ENCODE measurements at places on chromosomes 6 and 20.

DNA sequence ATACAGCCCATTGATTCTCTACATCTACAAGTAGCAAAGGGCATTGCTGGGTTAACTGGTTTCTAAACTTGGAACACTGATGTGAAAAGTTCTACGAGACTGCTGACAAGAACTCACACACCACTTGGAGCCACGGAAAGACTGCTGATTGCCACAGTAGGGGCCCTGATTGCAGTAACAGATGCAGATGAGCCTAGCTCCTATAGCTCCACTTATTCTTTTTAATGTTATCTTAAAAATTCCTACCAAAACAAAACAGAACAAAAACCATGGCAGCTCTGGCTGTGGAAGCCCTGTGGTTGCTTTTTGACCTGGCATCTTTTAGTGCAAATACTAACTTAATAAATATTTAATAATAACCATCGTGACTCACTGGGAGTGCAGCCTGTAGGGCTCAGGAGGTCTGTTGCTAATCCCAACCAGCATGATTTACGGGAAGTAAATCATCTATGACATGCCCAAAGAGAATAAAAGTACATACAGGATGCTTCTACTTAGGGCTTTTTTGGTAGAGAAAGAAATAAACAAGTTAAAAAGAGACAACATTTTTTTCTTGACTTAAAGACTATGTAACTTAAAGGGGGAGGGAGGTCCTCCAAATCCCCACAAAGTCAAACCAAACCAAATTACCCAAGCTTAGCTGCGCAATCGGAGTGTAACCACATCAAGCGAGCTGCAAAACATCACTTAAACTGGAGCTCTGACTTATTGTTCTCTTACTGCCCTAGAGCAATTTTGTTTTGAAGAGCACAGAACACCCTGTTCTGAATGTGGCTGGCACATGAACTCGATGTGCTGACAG, 87.2 kb downstream of the FKBP5 start:
- no peak for DNase-seq

DNA sequence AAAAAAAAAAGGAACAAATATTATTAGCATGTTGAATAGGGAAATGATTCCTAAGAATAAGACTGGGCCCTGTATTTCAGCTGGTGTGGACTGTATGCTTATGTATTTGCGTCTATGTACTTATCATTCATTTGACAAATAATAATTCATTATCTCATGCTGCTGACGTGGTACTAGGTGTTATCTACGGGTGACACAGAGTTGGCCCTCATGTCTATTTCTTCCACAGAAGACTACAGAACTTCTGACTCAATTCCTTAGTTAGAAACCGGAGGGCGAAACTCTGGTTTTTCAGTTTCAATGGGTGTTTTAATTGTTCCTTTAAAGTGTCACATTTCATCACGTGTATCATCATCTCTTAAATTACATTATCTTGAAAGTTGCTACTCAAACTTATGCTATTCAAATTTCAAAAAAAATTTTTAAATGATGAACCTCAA, 305.9 kb downstream of the CLIC5 start:
- DNase-seq, result no peak

DNA sequence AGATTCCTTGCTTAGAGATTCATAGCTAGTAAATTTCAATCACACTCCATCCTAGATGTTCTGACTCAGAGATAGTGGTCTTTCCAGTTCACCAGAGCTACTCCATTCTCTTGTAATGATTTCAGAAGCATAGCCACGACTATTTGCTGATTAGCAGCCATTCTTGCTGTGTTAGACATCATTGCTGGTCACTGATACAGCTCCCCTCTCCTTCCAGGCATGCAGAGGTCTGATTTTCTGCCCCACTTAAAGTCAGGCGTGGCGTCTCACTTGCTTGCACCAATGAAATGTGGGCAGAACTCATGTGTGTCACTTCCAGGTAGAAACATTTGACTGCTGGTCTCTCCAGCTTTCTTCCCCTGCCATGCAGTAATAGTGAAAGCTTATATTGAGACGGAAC, 168.9 kb upstream of the JARID2 start:
- DNase-seq, result no peak

DNA sequence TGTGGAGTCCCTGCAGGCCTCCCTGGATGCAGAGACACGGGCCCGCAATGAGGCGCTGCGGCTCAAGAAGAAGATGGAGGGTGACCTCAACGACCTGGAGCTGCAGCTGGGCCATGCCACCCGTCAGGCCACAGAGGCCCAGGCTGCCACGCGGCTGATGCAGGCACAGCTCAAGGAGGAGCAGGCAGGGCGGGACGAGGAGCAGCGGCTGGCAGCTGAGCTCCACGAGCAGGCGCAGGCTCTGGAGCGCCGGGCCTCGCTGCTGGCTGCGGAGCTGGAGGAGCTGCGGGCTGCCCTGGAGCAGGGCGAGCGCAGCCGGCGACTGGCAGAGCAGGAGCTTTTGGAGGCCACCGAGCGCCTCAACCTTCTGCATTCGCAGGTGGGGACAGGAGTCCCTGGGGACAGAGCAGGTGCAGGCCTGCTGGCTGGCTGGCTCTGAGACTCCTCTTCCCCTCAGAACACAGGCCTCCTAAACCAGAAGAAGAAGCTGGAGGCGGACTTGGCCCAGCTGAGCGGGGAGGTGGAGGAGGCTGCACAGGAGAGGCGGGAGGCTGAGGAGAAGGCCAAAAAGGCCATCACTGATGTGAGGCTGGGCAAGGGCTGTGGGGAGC, 44.7 kb downstream of the MYH7B start:
- no peak for DNase-seq

All from renal pelvis (tissue), 12 donors.